GM13977 (cell line): ENCODE measurements at places on chromosomes 3 and 15.

GRCh38 chr3:196378146-196378841 is 40.1 kb upstream of the TM4SF19 start:
- DNase-seq = no peak

- no peak for DNase-seq
Measured at GRCh38 chr15:90607361-90607760, 77.6 kb downstream of the CRTC3 start.

GRCh38 chr15:96064351-96064756 is 266.1 kb upstream of the NR2F2 start:
- DNase-seq = no peak

GRCh38 chr3:95172164-95172943 is 1109.5 kb downstream of the NSUN3 start:
- no peak for DNase-seq

- DNase-seq = no peak
Measured at GRCh38 chr3:134955874-134956273, 160.8 kb downstream of the EPHB1 start.

GRCh38 chr15:36332301-36332700 is 247.1 kb upstream of the CDIN1 start:
- DNase-seq = no peak

DNA sequence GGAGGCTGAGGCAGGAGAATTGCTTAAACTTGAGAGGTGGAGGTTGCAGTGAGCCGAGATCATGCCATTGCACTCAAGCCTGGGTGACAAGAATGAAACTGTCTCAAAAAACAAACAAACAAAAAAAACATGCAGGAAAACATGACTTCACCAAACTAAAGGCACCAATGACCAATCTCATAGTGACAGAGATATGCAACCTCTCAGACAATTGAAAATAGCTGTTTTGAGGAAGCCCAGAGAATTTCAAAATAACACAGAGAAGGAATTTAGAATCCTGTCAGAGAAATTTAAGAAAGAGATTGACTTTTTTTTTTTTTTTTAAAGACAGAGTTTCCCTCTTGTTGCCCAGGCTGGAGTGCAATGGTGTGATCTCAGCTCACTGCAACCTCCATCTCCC is 26.1 kb downstream of the NCBP2 start:
- DNase-seq = no peak

- DNase-seq = peak; percentile 79
Measured at GRCh38 chr3:13332158-13332557, 88.0 kb downstream of the NUP210 start.

DNA sequence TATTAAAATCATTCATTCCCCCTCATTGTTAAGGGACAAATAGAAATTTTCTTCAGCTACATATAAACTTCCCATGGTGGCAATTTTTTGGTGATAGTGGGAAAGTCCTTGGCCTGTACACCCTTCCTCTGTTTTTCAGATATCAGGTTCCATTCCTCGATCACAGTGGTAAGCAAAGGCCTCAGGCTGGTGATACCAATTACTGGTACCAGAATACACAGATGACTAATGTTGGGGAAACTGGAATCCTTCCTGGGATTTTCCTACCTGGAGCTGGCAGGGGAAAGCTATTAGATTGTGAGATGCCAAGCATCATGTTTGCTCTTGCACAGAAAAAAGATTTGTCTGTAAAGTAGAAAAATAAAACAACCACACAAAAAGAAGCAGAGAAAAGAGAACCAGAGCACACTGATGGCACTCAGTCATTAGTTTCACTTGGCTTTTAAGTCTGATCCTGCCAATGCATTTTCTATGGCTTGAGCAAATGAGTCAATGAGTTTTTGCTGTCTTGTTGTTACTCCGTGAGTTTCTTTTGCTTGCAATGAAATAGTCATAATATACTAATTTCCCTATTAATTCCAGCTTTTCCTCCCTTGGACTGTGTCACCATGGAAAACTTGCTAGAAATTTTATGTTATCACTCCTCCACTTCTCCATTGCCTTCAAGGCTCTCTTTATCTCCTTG is 795.0 kb downstream of the ROBO1 start:
- no peak for DNase-seq

GRCh38 chr3:73030073-73030597 is 31.3 kb upstream of the EBLN2 start:
- DNase-seq = no peak

GRCh38 chr3:140089403-140090072 is 154.6 kb downstream of the CLSTN2 start:
- no peak for DNase-seq

- no peak for DNase-seq
Measured at GRCh38 chr3:146404436-146404835, 64.9 kb downstream of the PLSCR2 start.

GRCh38 chr3:87197531-87197930 is 29.6 kb upstream of the CHMP2B start:
- DNase-seq = no peak

GRCh38 chr15:99925661-99926461 is 192.6 kb upstream of the LYSMD4 start:
- DNase-seq = peak; percentile 66

- no peak for DNase-seq
Measured at GRCh38 chr3:157611536-157612076, 108.4 kb upstream of the VEPH1 start.

DNA sequence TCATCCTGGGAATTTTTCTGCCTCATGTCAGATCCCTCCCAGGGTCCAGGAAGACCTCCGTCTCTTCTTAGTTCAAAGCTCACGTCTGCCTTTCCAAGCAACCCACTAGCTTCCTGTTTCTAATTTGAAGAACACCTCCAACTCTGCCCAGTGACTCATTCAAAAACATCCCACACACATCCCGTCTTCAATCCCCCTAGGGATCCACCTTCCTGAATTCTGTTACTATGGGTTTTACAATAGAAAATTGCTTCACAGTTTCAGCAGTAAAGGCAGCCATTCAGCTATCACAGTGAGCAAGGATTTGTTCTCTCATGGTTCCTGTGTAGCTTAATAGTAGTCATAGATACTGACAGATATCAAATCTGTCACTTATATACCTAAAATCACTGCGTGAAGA is 308.3 kb upstream of the CCDC54 start:
- no peak for DNase-seq

- DNase-seq = no peak
Measured at GRCh38 chr3:105982207-105982606, 113.4 kb upstream of the CBLB start.

DNA sequence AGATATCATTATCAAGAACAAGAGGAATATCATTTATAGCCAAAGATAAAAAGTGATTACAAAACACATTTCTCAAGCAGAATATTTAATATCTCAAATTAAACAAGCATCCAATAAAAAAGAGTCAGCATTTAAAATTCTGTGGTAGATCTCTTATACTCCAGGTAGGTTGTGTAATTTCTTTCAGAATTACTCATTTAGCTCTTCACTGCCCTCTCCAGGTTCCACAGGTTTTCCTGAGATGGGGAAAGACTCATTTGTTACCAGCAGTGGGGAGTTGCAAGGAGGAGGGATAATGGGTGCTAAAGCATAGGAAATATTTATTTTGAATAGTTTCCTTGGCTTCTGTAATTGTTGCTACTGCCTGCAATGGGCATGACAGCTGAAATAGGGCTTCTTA is 83.1 kb upstream of the RASGRP1 start:
- DNase-seq = no peak

DNA sequence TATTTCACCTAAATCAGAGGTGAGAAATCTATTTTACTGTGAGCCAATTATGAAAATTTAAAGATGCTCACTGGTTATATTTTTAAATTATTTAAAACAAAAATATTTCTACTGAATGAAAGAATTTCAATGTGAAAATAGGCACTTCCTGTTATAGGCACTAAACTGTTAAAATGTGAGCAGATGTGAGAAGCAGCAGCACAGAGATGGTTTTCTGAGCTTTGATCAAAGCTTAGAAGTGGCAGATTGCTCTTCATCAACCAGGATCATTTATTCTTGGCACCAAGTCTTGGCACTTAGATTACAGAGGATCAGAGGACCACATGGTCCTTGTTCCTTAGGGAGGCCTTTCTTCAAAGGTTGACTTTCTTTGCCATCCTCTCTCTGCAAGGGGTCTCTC is 18.0 kb upstream of the TSC22D2 start:
- no peak for DNase-seq

- no peak for DNase-seq
Measured at GRCh38 chr3:148360051-148360450, 337.7 kb upstream of the AGTR1 start.

DNA sequence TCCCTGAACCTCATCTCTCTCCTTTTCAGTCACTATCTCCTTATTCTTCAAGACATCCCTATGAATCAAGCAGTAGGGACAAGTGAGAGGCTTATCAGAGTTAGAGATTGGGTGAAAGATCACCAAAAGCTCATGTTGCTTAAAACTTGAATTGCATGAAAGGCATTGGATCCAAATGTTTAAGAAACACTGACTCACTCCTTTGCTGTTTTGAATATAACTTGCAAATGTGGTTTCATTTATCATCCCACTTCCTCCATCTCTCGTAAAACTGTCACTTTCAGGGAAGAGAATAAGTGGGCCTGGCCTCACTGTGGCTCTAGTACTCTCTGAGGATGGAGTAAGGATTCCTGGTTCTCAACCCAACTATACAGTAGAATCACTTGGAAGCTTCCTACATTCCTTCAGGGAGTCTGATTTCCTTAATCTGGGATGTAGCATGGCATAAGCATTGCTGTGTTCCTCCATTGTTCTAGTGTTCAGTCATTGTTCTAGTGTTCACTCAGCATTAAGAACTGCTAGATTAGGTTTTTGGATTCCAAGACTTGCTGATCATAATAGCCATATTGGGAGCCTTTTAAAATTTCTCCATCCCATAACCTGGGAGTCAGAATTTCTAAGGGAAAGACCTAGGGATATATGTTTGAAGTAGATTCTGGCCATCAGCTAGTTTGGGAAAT is 171.8 kb downstream of the TMEM108 start:
- no peak for DNase-seq

- DNase-seq = no peak
Measured at GRCh38 chr15:38562278-38562677, 2.3 kb downstream of the RASGRP1 start.

- DNase-seq = no peak
Measured at GRCh38 chr15:74519311-74519710, 21.7 kb upstream of the ARID3B start.
